ENCODE measurements at places on chromosomes 6 and 20.

GRCh38 chr6:143961886-143962878, 45.9 kb downstream of the PLAGL1 start:
- no peak for DNase-seq

DNA sequence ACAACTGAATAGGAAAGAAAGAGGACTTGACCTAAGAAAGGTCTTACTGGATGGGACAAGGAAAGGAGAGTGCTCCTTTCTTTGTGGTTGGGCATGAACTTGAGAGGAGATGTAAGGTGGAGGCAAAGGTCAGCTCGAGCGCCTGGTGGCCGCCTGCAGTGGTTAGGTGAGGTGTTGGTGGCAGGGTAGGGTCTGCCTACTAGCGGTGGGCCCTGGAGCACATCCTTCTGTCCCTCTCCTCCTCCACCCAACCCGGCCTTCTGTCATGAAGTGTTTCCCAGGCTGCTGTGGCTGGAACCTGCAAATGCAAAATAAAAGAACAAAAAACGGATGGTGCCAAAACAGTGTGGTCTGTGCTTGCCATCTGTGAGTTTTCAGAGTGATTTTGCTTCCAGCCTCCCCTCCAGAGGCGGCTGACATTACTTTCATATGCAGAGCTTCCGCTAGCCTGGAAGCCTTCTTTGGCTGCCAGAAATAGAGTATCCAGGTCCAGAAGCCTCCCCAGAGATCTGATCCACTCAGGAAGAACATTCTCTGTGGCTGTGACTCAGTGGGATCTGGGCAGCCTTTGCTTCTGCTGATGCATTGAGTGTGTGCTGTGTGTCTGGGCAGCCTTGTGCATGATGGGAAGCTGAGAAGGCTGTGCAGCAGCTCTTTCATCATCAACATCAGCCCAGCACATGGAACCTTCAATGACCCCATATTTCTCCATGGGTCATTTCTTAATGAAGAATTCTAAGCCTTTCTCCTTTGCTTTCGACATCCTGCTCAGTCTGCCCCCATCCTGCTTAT, 79.8 kb upstream of the FAM184A start:
- no peak for DNase-seq

GRCh38 chr20:5504061-5504739, 187.4 kb upstream of the PROKR2 start:
- DNase-seq = peak; percentile 7

- DNase-seq = no peak
Observed at GRCh38 chr6:85458782-85459181, 8.9 kb downstream of the NT5E start.

DNA sequence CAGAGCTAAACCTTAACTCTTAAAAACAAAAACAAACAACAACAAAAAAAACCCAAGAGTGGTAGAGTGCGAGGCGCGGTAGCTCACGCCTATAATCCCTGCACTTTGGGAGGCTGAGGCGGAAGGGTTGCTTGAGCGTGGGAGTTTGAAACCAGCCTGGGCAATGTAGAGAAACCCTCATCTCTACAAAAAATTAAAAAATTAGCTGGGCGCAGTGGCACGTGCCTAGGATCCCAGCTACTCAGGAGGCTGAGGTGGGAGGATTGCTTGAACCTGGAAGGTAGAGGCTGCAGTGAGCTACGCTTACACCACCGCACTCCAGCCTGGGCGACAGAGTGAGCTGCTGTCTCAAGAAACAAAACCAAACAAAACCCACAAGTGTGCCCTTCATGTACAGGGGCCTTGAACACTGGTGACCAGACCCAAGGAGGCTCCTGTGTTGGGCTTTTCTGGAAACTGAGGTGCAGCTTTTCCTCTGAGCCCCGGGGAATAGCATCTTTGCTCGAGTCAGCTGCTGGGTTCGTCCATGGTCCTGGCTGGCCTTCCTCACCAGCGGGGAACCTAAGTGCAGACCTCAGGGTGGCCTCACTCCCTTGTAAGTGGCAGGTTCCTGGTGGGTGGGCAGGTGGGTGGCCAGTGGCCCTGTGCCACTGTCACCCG, 39.9 kb downstream of the PYGB start:
- DNase-seq = no peak

- DNase-seq = no peak
Observed at GRCh38 chr6:12313992-12314589, 23.9 kb downstream of the EDN1 start.

GRCh38 chr20:23164176-23164601, 78.1 kb upstream of the CD93 start:
- DNase-seq = no peak

- no peak for DNase-seq
Observed at GRCh38 chr6:90098001-90098531, 198.6 kb downstream of the BACH2 start.

- DNase-seq = no peak
Observed at GRCh38 chr6:100948381-100949133, 67.4 kb upstream of the ASCC3 start.

DNA sequence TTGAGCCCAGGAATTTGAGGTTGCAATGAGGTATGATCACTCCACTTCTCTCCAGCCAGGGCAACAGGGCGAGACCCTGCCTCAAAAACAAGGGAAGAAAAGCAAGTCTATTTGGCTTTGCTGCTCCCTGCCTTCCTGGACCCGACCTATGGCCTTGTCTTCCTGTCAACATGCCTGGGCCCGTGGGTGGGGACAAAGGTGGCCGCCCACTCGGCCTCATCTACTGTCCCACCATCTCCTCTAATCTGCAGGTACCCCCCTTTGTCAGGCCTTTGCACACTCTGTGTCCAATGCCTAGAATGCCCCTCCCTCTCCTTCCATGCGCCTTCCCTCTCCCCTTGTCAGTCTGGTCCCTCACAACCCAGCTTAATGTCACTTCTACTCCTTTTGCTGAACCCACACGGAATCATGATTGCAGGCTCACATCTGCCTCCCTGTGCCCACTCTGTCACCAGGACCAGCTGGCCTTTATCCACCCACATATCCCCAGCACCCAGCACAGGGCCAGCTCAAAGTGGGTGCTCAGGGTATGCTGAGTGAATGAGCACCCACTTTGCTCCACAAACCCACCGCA, 40.3 kb downstream of the MDFI start:
- DNase-seq = no peak

GRCh38 chr6:129607581-129608186, 102.3 kb downstream of the ARHGAP18 start:
- peak; percentile 33 for DNase-seq

DNA sequence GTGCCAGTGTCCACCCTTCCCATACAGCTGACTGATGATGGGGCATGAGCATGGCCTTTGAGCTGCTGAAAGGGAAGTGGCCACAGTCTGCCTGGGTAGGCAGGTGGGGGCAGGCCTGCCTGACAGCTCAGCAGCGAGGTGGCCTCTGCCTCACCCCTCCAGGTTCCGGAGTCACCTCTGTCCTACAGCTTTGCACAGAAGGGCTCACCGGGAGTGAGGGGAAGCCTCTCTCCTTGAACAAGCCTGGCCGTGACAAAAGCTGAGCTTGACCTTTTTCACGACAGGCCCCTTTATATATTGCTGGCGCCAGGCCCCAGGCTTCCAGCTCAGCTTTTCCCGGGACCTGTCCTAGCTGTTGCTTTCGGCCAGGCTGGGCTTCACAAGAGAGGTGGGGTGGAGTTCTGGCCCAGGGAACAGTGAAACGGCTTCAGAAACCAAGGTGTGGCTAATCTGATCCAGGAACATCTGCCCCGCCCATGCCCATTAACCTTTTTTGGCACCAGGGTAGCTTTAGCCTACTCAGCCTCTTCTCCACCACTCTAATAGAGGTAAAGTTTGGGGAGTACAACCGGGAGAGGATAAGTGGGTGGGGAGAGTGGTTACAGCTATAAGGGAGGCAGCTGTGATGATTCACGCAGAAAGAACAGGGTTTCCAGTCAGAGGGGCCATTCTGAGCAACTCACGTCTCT, 42.9 kb downstream of the C6orf132 start:
- DNase-seq = no peak

DNA sequence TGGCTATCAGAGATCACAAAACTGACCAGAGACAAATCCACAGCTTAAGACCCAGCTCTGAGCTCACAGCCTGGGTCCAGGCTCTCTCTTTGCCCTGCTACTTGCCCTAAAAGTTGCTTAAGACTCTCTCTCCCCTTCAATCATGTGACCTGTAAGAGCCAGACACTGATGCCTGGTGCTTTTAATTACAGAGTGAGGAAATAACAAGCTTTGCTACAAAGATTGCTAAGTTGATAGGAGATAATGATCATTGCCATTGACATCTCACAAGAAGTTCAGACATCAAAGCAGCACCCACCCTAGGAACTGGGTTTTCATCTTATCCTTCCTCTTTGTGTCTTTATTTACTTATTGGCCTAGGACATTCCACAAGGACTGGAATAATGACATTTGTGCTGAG, 125.9 kb upstream of the CD93 start:
- no peak for DNase-seq

- no peak for DNase-seq
Observed at GRCh38 chr6:111113336-111114086, 26.2 kb downstream of the SLC16A10 start.

DNA sequence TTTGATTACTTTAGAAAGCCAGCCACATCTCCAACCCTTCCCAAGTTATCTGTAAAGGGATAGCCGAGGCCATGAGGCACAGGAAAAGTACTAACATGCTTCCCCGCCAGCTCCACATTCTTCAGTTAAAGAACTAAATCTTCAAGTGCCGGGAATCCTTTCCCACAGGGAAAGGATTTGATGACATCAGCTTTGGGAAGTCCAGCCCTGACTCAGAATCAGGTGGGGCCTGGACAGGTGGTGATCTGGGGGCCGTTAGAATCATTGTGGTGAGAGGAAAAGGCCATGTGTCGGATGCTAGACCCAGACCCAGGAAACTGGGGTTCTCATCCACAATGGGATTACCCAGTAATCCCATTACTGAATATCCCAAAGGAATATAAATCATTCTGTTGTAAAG, 580.0 kb downstream of the QKI start:
- DNase-seq = no peak

GRCh38 chr6:29107758-29108157, at the start of gene OR2J3:
Gene OR2J3 (plus strand): TSS chr6:29108058. CDS start chr6:29111891, 3,833 bp downstream.
- DNase-seq = no peak

- no peak for DNase-seq
Observed at GRCh38 chr20:61725145-61725544, 340.5 kb downstream of the TAF4 start.

DNA sequence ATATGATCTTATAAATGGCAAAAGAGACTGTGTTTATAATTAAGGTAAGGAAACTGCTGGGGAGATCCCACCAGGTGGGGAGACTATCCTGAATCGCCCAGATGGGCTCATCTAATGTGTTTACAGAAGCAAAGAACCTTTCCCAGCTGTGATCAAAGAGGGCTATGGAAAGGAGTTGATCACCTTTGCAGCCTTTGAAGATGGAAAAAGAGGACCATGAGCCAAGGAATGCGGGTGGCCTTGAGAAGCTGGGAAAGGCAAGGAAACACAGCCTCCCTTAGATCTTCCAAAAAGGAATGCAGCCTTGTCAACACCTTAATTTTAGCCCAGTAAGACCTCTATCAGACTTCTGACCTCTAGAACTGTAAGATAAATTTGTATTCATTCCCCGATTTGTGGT, 66.5 kb upstream of the ADGRG6 start:
- DNase-seq = no peak

GRCh38 chr6:14957355-14958059, 288.4 kb upstream of the JARID2 start:
- DNase-seq = no peak

DNA sequence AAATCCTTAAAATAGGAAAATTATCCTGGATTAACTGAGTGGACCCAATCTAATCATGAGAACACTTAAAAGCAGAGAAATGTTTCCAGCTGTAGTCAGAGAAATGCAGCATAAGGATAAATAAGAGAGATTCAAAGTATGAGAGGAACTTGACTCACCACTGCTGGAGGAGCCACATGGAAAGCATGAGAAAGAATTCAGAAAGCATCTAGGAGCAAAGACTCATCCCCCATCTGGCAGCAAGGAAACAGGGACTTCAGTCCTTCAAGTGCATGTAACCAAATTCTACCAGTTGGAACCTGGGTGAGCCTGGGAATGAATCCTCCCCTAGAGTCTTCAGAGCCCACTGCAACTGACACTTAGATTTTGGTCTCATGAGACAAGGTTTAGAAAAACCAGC, 33.7 kb downstream of the RNF146 start:
- DNase-seq = no peak

- no peak for DNase-seq
Observed at GRCh38 chr20:4243071-4243470, 227.7 kb upstream of the RNF24 start.

GRCh38 chr20:24027229-24027628, 38.6 kb upstream of the GGTLC1 start:
- DNase-seq = no peak

GRCh38 chr20:32454164-32455145, 96.3 kb downstream of the ASXL1 start:
- no peak for DNase-seq

DNA sequence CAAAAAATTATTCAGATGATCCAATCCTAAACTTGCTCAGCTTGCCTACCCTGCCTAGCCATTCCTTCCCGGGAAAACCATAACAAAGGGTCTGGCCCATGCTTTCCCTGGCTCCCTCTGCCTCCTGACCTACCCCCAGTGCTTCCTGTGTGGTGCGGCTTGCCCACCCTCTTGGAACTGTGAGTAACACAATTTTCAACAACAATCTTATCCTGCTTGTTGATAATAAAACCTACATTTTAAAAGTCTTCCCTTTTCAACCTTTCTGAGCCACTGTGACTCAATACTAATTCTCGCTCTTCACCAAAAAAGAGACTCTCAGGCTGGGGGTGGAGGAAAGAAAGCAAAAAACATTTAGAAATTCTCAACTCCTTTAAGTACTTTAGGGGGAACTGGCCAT, 18.0 kb downstream of the EXOC2 start:
- no peak for DNase-seq

All from NCI-H774 (cell line).